Activated CD8-positive, alpha-beta memory T cell treated with anti-CD3 and anti-CD28 coated beads for 4 hours (primary cell): ENCODE measurements at places on chromosomes 6 and 20.

DNA sequence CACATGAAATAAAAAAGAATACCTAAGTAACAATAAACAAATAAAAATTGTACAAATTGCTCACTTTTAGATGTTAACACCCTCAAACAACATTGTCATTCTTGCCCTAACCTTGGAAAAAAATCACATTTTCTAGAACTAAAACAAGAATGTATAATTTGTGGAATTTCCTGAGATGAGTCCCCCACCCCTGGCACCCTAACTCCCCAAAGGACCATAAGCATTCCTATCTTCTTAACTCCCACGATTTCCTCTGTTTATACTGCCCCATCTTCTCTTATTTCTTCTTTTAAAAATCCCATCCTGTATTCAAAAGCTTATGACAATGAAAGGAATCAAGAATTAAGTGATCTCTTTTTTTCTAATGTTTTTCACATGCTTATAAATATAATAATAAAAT is 70.9 kb downstream of the IBTK start:
- DNase-seq, result no peak

- no peak for DNase-seq
Measured at GRCh38 chr20:17681726-17682102, 328 bp downstream of the RRBP1 start.

- no peak for DNase-seq
Measured at GRCh38 chr20:46851746-46852145, 42.9 kb upstream of the EYA2 start.

DNA sequence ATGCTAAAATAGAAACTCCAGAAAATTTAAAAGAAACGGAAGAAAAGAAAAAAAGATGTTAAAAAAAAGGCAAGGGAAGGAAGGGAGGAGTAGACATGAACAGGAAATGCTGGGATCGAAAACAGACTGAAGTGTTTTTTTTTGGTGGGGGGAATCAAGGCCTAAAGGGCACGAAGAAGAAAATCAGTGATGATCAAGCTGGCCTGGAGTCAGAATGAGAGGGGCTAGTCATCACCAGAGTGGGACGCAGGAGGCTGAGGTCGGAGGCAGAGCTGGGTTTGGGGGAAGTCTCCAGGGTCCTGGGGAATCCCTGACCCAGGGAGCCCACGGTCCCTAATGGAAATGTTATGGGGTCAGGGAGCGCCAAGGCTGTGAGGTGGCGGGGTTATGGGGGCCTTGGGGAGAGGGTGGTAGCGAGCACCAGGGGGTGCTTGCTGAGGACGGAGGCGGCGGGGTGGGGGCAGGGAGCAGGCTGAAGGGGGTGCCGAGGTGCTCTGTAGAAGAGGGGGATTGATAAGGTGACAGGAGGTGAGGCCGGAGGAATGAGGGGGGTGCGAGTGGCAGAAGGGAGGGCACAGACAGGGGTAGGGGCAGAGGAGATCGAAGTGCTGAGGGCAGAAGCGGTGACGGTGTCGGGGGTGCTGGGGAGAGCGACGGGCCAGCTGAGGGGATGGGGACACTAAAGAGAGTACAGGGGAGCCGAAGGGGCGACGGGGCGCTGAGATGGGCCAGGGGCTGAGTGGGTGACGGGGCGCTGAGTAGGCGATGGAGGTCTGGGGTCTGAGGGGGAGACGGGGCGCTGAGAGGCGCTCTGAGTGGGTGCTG is 684 bp downstream of the ZNFX1 start:
- DNase-seq, result peak; percentile 13

GRCh38 chr6:107843400-107843799 is 19.3 kb upstream of the SCML4 start:
- DNase-seq, result no peak

- no peak for DNase-seq
Measured at GRCh38 chr20:53827292-53828087, 233.9 kb upstream of the ZNF217 start.

GRCh38 chr6:119541132-119541905 is 191.8 kb upstream of the MAN1A1 start:
- DNase-seq, result no peak

- no peak for DNase-seq
Measured at GRCh38 chr6:79070206-79070825, 7.7 kb downstream of the PHIP start.

DNA sequence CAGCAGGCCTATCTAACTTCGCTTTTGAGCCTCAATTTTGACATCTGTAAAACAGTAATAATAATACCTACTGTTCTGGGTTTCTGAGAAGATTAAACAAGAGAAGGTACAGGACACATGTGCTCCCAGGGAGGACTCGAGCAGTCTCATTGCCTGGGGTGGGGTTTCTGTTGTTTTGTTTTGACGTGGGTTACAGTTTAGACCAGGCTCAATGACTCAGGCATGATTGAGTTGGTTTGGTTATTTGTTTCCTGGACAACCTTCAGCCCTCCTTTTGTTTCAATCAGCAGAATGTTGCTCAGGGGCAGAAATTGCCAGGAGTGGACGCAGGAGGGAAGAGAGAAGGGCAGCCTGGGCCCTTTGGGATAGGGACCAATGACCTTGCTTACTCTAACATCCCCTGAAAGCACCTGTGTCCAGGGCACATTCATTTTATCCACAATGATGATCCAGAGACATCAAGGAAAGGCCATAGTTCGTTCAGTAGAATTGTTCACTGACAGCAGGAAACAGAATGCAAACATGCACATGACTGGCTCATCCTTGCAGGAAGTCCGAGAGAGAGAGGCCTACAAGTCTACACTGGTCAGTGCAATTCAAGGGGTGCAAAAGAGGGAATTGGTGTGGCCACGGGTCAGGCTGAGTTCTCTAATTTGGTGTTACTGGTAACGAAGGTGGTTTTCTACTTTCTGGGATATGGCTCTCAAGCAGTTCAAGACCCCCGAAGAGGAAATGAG is 74.5 kb upstream of the MRPS10 start:
- no peak for DNase-seq

GRCh38 chr20:50580016-50580747 is 70.0 kb downstream of the PTPN1 start:
- DNase-seq, result peak; percentile 13

DNA sequence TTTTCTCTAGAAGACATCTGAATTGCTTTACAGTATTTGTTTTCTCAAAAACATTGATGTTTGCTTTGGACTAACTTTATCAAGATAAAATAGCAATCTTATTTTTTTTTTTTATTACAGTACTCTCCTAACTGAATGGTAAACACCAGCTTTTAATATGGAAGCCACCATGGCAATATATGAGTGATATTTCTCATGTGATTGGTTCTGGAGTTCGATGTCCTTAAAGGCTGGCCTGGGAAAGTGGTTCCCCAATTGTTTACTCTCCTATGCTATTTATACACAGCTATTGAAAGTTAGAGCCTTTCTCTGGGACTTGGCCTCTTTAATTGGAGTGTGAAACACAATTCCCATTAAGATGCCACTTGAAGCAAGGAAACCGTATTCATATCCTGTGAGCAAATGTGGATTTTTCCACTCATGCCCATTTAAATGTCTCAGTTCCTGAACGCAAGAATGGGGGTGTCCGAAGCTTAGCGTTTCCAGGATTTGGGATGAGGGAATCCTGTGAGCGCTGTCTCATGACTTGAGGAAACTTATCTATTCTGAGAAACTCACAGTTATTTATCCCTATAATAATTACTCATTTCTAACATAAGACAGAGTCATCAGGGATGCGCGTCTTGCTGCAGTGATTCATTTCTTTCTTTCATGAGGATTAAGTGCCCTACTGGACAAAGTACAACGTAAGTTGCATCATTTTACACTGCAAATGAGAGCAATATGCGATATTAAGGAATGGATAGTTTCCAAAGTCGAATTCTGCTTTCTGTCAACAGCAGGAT is 143.3 kb upstream of the PREP start:
- no peak for DNase-seq

DNA sequence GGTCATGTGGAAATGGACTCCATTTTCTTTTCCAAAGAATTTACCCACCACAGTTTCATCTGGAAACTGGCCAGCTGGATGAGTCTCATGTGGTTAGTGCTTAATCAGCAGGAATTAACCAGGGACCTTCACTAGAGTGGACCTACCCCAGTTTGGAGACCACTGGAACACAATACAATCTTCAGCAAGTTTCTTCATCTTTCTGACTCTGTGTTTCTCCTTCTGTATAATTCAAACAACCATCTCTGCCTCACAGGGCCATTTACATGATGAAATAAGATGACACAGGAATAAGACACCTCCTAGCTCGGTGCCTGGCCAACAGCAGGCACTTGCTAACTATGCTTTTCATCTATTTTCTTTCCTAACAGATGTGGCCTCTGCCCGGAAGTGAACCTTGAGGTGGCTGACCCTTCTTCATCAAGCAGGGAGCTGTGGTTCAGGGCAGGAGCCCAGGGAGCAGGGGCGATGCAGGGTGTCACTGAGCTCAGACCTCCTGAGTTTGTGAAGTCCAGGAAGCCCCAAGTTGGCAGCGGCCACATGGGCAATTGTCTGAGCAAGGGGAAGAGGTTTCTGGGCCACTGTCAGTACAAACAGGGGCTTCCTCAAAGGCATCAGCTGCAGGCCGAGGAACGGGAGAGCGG is 98.8 kb downstream of the SOD2 start:
- DNase-seq, result no peak

DNA sequence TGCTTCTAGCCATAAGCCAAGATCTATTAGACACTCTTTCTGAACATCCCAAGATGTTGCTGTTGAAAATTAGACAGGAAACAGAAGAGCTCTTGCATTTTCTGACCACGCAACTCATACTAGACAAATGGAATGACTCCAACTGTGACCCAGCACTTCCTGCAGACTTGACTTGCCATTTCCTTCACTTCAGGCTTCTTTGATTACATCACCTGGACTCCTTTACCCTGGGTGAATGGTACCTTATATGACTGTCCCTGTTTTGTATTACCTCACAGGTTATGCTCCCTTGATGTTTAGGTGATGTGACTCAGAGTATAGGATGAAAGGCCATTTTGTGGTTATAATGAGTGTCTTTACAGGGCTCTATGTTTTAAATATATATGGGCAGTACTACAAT is 236.1 kb downstream of the BMP2 start:
- no peak for DNase-seq

DNA sequence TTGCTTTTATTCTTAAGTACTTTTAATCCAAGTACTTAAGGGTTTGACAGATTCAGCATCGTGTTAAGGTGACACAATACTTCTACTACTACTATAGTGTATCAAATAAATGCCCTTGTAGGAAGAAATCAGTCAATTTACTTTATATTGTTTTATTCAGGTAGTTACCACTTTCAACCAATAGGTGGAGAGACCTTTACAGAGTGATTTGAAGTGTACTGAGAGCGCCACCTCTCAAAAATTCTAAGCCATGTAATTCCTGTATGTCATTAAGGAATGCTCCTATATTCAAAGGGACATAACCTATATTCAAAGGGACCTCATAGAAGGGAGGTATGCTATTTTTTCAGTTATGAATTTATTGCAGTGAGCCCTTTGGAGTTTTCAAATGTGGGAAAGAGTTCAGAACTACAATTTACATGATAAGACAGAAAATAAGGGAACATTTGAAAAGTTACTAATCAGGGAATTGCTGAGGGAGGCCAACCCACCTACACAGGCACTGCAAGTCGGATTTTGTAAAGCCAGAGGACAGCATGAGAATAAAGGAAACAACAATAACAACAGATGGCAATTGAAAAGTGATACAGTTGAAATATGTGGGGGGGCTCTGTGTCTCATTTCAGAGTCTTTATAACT is 955.6 kb downstream of the TBC1D32 start:
- DNase-seq, result no peak

DNA sequence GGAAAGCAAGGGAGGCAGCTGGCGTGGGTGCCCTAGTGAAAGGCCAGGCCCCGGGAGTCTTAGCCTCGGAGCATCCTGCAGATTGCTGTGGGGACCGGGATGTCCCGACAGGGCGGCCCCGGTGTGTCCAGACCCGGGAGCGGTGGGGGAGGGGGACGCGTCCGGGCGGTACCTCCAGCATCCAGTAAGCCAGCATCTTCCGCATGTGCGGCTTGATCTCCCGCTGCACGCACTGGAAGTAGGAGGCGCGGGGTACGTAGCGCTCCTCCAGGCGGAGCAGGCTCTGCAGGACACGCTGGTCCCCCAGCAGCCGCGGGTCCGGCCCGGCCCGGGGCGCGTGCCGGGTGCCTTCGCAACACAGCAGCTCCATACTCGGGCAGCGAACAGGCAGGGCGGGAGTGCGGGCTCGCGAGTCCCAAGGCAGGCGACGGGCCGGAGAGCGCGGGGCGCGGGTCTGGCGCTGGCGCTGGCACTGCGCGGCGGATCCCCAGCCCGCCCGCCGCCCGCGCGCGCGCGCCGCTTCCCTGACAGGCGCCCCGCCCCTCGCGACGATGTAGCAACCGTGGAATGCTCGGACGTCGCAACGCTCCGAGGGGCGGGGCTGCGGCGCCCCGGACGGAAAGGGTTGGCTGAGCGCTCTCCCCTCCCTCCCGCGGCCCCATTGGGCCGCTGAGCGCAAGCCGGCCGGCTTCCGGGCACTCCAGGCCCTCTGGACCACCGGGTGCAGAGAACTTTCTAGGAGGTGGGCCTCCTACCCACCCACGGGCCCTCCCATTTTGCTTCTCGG is at the start of gene CCND3:
TSS of gene CCND3 (minus strand) at position 529 of the 787 bp plus-strand sequence. CDS start at position 370, 159 bp downstream.
- DNase-seq, result peak; percentile 62

GRCh38 chr6:104484626-104485025 is 375.1 kb downstream of the HACE1 start:
- DNase-seq, result no peak

GRCh38 chr6:38498805-38499445 is 140.8 kb downstream of the BTBD9 start:
- no peak for DNase-seq

- DNase-seq, result no peak
Measured at GRCh38 chr6:53566755-53567154, 21.9 kb upstream of the GCLC start.

DNA sequence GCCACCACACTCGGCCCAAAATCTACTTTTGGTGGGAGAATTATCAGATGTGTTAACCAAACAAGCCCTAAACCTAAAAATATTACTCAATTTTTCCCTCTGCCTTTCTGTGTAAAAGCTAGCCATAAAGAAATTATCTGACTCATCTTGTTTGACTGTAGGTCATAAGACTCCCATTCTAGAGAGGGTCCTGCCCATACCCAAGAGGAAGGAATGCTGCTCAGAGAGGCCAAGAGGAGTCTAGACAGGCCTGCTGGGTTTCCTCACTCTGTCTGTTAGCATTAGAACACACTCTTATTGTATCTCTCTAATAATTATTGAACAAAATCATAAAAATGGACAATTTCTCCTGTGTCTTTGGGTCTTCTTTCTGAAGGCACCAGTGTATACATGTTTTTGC is 26.1 kb downstream of the C6orf141 start:
- no peak for DNase-seq

DNA sequence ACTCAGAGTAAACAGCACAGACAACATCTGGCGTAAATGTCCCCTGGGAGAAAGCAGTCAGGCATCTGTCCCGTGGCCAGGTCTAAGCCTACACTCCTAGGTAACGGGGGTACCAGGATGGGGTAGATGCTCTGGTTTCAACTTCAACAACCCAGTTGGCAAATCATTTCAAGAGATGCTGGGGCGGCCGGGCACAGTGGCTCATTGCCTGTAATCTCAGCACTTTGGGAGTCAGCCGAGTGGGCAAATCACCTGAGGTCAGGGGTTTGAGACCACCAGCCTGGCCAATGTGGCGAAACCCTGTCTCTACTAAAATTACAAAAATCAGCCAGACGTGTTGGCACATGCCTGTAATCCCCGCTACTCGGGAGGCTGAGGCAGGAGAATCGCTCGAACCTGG is 12.3 kb downstream of the PREX1 start:
- DNase-seq, result no peak

GRCh38 chr20:57693670-57694329 is 16.0 kb downstream of the PMEPA1 start:
- DNase-seq, result no peak

GRCh38 chr6:146297815-146298214 is 245.8 kb upstream of the RAB32 start:
- no peak for DNase-seq
